ENCODE measurements at places on chromosomes 7 and 10. TPM values are rescaled to one million over a fixed set of nuclear protein-coding genes. Genes with fewer than 3 reads are reported as not detected.

SLC26A4 gene
- 1.5 TPM for total RNA-seq

DNA sequence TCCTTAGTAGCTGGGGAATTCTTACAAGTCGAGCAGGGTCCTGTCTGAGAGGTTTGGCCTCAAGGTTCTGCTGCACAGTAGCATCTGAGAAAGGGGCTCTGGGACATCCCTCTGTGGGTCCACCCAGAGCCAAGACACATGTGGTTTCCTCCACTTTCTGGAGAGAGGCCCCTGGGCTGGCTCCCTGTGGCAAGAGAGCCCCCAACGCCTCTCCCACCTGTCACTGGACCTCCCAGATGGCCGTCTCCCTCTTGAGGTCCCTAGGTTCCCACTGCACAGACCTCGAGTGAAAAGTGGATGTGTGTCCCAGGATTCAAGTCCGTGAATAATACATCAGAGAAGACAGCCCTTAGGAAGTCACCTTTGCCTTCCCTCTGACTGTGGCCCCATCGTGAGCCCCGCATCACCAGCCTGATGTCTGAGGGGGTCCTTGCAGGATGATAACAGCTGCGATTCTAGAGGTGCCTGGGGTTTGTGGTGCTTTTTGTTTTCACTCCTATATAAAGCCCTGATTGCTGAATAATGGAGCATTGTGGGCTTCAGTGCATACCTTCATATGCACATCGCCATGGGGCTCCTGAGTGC is 319.0 kb downstream of the GLRX3 start:
- peak; percentile 14 for DNase-seq

GRCh38 chr10:48634984-48635557 is 30.2 kb upstream of the ARHGAP22 start:
- no peak for DNase-seq

DNA sequence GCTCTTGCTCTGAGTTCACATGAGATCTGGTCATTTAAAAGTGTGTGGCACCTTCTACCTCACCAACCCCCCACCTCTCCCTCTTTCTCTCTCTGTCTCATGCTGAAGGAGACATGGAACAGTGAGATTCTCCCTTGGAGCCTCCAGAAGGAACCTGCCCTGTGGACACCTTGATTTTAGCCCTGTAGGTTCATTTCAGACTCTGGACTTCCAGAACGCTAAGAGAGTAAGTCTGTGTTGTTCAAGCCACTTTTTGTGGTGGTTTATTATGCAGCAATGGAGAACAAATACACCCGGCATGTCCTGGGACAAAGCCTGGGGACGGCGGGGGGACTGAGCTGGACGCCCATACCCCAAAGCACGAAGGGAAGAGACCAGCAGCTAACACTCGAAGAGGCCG is 20.7 kb upstream of the GIMAP8 start:
- DNase-seq: peak; percentile 63

- no peak for DNase-seq
Measured at GRCh38 chr7:5689118-5689517, 92.3 kb downstream of the RNF216 start.

DNA sequence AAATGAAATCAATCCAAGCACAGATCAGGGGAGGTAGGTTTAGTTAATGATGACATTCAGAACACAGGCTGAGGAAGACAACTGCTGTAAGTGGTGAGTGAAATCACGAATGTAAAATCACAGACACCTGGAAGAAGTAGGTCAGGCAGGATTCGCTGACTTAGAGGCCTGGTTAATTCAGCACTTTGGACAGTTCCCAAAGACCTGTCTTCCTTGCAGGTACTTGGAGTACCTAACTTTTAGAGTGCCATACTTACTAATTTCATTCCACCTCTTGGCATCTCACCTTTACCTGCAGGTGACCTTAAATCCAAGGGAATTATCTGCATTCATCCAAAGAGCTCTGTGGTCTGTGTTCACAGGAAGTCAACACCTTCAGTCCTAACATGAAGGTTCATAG is 822.3 kb downstream of the PHTF2 start:
- DNase-seq: no peak

Measured in cardiac septum (tissue), 1 donor.